Activated CD4-positive, alpha-beta T cell treated with anti-CD3 and anti-CD28 coated beads, Interleukin-10, Interleukin-2, amounts not matched to agents 100 ng/mL and 50 ng/mL, durations not matched to agents 16 hours and 8 hours (primary cell): ENCODE measurements at places on chromosomes 13 and 19.

DNA sequence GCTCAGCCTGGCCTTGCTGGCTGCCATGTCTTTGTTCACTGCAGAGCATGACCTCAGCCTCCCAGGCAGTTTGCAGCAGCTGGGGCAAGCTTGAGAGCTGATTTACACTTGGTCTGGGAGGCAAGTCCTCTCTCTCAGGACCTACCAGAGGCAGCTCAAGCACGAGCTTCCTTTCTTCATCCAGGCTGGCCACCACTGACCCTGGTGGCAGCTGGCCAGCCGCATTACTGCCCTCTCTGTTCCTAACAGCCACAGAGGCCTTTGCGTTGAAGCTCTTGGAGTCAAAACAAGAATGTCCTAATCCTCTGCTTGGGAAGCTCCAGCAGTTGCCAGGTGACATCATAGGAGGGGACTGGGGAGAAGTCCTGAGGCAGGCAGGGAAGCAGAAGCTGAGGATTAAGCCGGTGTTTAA is 85.7 kb downstream of the NUFIP1 start:
- DNase-seq = no peak

DNA sequence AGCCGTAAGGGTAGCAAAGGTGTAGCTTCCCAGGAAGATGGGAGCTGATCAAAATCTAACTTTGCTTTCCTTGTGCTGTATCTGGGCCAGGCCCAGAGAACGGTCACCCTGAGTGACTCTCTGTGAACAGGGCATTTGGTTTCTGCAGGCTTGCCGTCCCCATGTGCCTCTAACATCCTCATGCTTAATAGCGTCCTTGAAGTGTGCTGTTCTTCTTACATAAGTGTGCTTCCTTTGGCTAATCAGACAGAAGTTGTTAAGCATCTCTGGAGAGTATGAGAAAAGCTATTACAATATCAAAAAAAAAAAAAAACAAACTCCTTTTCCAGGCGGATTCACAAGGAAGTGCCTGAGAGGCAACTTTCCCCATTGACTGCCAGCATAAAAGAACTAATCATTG is 503.7 kb downstream of the DIAPH3 start:
- no peak for DNase-seq

DNA sequence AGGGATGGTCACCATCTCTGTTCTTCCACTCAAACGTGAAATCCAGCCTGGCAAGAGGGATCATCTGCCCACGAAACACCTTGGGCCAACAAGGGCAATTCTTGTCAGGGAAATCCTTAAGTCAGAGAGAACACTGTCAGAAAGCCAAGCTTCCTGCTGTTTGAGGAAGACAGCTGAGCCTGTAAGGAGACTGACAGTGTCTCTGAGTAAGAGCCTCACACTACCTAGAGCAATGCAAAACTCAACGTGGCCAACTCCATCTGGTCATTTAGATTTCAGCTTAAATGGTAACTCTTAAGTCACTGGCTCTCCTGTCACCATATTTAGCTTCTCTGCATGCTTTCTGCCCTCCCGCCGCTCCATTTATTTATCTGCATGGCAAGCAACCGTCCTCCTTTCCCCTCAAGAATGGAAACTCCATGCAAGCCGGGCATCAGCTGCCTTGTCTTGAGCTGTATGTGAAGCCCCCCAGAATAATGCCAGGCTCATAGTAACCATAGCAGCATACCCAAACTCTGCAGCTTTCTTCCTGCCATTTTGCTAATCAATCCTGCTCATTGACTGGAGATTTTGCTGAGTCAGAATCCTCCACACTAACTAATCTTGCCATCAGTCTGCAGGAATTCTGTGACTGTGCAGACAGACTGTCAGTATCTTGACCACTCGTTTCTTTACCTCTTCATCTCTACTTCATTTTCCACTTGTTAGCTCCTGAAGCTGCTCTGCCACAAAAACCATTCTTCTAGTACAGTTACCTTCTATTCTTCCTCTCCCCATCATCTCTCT is 159.8 kb downstream of the IRS2 start:
- no peak for DNase-seq

- no peak for DNase-seq
Measured at GRCh38 chr19:7494416-7495098, 5.7 kb upstream of the PEX11G start.

DNA sequence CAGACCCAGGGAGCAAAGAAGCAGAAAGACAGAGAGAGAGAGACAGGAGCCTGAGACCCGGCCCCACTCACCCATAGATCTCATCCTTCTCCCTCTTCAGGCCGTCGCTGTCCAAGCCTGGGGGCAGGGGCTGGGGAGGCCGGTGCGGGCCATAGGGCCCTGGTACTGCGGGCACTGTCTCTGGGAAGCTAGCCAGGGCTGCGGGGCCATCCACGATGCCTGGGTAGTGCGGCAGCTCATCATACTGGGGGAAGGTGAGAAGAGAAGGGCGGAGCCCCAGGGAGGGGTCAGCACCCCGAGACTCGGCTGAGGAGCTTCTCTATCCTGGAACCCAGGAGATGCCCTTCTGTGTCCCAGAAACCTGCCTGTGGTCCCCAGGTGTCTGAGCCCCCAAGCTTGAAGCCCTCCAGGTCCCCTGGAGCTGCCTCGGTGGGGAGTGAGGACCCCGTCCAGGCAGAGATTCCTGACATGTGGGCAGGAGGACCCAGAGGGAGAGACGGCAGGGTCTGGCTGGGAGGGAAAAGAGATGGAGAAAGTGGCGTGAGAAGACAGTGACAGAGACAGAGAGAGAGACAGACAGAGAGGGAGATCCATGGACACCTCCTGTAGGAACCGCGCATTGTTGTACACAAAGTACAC is 2.1 kb downstream of the MEIS3 start:
- no peak for DNase-seq

GRCh38 chr13:42102961-42103865 is 54.8 kb downstream of the DGKH start:
- DNase-seq = no peak

DNA sequence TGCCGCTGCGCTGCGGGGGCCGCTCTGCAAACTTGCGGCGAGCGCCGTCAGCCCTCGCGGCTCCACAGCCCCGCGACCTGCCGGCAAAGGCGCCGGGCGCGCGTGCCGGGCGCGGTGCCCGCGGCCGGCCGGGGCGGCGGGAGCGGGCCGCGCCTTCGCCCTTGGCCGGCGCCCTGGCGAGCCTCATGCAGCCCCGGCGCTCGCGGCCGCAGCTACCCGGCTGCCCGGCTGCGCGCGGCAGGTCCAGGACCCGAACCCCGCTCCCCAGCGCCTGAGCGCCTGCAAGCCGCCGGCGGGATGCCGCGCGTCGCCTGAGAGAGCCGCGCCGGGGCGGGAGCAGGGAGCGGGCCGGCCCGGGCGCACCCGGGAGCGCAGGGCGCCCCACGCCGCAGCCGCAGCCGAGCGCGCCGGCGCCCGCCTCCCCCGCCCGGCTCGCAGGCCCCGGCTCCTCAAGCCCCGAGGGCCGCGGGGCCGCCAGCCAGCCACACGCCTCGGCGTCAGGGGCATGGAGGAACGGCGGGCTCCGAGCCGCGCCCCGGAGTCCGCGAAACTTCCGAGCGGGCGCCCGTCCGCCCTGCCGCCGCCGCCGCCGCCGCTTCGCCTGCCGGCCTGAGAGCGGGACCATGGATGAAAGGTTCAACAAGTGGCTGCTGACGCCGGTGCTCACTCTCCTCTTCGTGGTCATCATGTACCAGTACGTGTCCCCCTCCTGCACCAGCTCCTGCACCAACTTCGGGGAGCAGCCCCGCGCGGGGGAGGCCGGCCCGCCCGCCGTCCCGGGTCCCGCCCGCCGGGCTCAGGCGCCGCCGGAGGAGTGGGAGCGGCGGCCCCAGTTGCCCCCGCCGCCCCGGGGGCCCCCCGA is 564 bp downstream of the HS6ST3 start:
- DNase-seq = no peak

GRCh38 chr19:47319923-47320871 is 10.5 kb downstream of the C5AR1 start:
- DNase-seq = no peak

DNA sequence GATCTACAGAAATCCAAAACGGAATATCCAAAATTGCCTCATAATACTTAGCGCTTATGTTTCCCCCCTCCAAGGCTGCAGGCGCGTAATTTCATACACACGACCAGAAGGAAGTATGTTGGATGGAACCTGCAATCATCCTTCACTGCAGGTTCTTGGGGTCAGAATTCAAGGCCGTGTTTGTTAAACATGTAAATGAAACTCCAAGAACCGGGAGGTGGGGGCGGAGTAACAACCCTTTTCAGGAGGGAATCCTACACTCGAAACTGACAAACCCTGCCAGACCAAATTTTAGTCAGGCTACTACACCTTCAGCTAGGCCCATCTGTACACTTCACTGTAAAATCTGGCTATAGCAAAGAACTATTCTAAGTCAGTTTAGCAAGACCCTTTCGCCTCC is 1.3 kb downstream of the ZNF607 start:
- DNase-seq = no peak

- no peak for DNase-seq
Measured at GRCh38 chr13:101341464-101341863, 74.8 kb downstream of the NALCN start.

DNA sequence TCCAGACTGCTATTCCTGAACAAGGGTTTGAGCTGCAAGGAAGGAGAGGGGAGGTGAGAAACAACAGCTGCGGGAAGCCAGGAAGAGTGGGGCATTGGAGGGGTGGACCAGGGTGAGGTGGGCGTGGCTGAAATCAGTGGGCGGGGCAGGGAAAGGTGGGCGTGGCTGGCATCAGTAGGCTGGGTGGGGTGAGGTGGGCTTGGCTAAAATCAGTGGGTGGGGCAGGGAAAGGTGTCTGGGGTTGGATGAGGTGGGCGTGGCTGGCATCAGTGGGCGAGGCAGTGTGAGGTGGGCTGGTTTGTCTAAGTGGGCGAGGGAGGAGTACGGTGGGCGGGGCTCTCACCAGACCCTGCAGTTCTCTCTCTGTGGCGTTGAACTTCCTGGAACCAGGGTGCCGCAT is 87.6 kb downstream of the MUC16 start:
- no peak for DNase-seq

DNA sequence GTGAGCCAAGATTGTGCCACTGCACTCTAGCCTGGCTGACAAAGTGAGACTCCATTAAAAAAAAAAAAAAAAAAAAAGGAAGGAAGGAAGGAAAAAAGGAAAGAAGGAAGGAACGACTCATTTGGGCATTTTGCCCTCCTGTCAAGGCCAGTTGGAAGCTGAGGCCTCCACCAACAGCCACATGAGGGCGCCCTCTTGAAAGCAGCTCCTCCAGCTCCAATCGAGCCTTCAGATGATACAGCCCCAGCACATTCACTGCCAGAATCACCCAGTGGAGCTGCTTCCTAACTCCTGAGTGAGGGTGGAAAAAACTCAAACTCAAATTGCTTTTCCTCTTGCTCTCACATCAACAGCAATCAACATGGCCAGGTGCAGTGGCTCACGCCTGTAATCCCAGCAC is 40.9 kb downstream of the GNG7 start:
- peak; percentile 8 for DNase-seq

- no peak for DNase-seq
Measured at GRCh38 chr13:73251626-73252265, 192.9 kb downstream of the KLF5 start.

DNA sequence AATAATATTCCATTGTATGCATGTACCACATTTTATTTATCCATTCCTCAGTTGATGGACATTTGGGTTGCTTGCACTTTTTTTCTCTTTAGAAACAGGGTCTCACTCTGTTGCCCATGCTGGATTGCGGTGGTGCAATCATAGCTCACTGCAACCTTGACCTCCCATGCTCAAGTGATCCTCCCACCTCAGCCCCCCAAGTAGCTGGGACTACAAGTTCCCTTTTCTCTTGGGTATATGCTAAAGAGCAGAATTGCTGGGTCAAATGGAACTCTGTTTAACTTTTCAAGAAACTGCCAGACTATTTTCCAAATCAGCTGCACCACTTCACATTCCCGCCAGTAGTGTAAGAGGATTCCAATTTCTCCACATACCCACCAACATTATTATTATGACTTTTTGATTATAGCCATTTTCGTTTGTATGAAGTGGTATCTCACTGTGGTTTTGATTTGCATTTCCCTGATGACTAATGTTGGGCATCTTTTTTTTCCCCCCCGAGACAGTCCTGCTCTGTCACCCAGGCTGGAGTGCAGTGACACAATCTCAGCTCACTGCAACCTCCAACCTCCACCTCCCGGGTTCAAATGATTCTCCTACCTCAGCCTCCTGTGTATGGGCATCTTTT is 7.6 kb upstream of the IPO5 start:
- DNase-seq = peak; percentile 15

DNA sequence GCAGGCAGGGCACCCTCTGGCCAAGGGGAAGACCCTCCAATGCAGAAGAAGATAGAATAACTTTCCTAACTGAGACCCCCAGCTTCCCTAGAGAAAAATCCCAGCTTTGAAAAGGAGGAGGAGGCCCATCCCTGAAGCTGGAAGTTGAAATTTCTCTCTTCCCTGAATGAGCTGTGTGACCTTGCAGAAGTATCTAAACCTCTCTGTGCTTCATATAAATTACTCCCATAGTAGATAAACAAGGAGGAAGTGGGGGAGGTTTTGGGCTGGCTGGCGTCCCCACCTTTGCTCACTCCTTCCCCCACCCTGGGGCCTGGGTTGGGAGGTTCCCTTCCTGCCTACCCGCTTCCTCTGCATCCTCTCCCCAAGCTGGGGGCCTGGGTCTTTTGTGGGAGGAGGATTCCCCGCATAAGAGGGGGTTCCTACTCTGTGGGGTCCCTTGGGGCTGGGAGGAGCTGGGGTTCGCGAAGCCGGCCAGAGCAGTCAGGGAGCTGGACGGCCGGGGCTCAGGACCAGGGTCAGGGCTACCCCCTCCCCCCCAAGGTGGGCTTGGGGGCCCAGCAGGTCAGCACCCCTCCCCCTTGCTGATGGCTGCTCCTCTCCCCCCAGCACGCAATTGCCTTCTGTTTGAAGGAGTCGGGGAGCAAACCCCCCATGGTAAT is 11.7 kb downstream of the CAMSAP3 start:
- DNase-seq = no peak

DNA sequence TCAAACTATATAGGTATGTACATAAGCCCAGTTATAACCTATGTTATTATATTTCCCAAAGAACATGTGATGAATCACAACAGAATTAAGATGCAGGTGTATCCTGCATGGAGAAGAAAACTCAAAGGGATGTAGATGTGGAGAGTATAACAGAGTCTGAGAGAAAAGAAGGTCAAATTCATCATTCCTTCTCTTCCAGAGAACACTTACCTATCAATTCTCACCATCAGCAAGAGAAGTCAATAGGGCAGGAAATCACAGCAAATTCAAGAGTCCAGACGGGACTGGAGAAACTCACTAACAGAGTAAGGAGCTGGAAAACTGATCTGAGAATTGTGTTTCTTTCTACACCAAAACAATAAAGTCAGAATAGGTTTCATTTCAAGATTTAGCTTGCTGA is 28.4 kb downstream of the DIAPH3 start:
- no peak for DNase-seq
